ENCODE measurements at places on chromosomes 1 and 21.

GRCh38 chr1:19209990-19210771 lies at the start of gene UBR4:
Gene UBR4, minus strand, starts transcription at chr1:19210266. Its CDS starts 18 bp downstream, at chr1:19210248.
- DNase-seq: peak; percentile 95

- DNase-seq: no peak
Measured at GRCh38 chr1:940107-941014, 16.6 kb downstream of the SAMD11 start.

GRCh38 chr1:199877526-199878384 lies 149.8 kb upstream of the NR5A2 start:
- DNase-seq: no peak

DNA sequence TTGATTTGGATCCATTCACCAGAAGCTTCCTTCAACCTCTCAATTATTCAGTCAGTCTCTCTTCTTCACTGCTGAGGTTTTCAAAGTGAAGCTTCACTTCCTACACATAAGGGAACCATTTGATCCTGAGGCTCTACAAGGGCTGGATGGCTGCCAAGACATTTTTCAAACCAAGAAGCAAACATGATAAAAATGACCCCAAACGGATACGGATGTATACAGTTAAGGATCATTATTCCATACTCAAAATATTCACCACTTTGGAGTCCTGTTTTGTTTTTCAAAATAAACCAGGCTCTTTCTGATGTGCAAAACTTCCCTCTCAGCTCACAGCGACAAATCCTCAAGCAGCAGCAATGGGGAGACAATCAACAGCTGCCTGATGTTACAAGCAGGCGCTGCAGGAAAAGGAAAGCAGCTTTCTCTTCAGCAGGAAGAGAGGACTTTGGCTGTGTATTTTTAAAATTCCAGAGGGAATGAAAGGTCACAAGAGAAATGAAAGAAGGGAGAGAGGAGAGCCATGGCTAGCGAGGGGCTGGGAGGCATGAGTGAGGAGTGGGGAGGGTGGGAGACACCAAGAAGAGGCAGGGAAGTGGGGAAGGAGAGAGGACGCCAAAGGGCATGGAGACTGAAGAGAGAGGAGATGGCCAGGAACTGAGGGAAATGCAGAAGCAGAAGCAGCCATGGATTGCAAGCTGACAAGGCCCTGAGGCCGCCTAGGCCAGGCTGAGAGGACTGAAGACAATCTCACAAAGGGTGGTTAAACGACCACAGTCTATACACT lies 145.4 kb downstream of the SLC45A1 start:
- DNase-seq: no peak

- DNase-seq: no peak
Measured at GRCh38 chr1:6519935-6520671, 28.6 kb upstream of the PLEKHG5 start.
